ENCODE measurements at places on chromosomes 16 and 17.

- no peak for DNase-seq
These were observed 46.6 kb downstream of the NUP93 start for GRCh38 chr16:56776562-56776961.

- DNase-seq, result no peak
These were observed 214.0 kb upstream of the MPHOSPH6 start for GRCh38 chr16:82384017-82384416.

DNA sequence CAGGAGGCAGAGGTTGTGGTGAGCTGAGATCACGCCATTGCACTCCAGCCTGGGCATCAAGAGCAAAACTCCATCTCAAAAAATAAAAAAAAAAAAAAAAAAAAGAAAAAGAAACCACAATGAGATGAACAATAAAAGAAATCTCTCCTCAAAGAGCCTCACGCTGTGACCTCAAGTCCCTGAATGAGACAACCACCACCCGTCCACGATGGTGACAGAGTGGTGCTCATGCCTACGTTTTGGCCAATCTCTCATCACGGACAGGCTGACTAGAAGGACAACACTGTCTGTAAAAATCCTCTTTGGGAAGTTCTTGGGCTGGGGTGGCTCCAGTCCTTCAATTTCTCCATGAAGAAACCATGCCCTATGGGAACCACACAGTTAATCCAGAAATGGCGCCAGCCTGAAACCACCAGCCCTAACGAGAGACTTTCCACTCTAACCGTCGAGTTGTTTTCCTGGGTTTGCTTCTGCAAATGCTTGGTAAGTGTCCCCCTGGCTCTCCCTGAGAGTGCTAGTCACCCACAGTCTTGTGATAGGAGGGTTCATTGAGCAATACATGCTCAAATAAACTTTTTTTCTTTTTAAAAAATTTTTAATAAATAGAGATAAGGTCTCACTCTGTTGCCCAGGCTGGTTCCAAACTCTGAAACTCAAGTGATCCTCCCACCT lies 15.0 kb upstream of the PRSS27 start:
- no peak for DNase-seq

DNA sequence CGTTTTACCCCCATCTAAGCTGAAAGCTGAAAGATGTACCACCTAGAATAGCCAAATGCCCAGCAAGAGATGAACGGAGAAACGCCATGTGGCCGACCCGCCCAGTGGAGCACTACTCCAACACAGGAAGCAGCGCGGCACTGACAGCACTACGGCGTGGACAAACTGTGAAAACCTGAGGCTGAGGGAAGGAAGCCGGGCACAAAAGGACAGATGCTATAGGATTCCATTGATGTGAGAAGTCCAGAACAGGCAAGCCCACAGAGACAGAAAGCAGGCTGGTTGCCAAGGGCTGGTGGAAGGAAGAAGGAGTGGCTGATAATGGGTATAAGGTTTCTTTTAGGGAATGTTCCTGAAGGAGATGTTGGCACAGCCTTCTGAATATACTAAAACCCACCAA lies 29.4 kb upstream of the SLC38A8 start:
- no peak for DNase-seq

DNA sequence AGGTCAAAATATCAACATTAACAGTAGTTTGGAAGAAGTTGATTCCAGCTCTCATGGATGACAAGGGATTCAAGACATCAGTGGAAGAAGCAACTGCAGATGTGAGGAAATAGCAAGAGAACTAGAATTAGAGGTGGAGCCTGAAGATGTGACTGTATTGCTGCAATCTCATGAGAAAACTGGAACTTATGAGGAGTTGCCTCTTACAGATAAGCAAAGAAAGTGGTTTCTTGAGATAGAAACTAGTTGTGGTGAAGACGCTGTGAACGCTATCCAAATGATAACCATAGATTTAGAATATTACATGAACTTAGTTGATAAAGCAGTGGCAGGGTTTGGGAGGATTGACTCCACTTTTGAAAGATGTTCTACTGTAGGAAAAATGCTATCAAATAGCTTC lies 67.8 kb downstream of the GOSR1 start:
- no peak for DNase-seq

- DNase-seq, result no peak
These were observed 201.5 kb upstream of the CACNG5 start for GRCh38 chr17:66633317-66633965.

GRCh38 chr17:29095439-29095838 lies 52.5 kb downstream of the PIPOX start:
- no peak for DNase-seq

DNA sequence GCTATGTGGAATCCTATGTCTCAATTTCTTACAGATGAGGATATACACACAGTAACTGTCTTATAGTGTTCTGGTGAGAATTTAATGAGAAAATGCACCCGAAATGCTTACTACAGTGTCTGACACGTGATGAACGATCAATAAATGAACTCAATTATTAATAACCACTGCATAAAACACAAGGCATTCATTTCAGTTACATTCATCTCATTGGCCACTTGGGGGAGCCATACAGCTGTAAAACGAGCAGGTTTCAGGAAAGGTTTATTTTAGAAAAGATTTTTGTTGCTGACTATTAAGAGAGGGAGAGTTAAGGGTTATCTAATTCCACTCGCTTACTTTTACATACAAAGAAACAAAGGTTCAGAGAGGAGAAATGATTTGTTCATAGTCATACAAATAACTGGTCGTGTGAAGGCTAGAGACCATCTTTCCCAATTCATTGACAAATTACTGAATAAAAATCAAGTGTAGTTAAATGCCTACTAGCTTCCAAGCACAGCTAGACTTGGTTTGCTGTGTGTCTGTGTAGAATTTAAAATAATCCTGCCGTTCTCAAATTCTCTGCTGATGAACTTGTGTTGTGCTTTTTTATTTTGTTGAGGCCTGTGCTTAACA lies 160.1 kb downstream of the MAP2K4 start:
- peak; percentile 26 for DNase-seq

Measured in DND-41 (cell line).